ENCODE measurements at places on chromosomes 12 and 14.
A peak's percentile ranks its signal among the peaks of the same experiment; 100 is the strongest.

GRCh38 chr12:11767798-11768197 is 118.3 kb downstream of the ETV6 start:
- no peaks in the 10 kb centered on the region for H3K27me3 ChIP-seq
- H3K36me3 ChIP-seq, result no peaks in the 10 kb centered on the region
- no peak overlapping the region for H3K4me3 ChIP-seq
- H3K27ac ChIP-seq, result peak overlapping the region; percentile 82
- H3K4me1 ChIP-seq, result peaks cover 60% of the 10 kb centered on the region
- DNase-seq, result no peak

GRCh38 chr14:80809663-80810062 is 131.9 kb downstream of the CEP128 start:
- no peak overlapping the region for H3K27ac ChIP-seq
- H3K4me1 ChIP-seq, result no peaks in the 10 kb centered on the region
- H3K27me3 ChIP-seq, result no peaks in the 10 kb centered on the region
- no peak overlapping the region for H3K4me3 ChIP-seq
- no peaks in the 10 kb centered on the region for H3K36me3 ChIP-seq

- H3K4me3 ChIP-seq, result no peak overlapping the region
- H3K27me3 ChIP-seq, result no peaks in the 10 kb centered on the region
- H3K36me3 ChIP-seq, result no peaks in the 10 kb centered on the region
- H3K4me1 ChIP-seq, result peaks cover 62% of the 10 kb centered on the region
Measured at GRCh38 chr12:68613209-68613904, 2.7 kb downstream of the RAP1B start.

GRCh38 chr14:93969082-93969828 is 7.1 kb downstream of the ASB2 start:
- peak overlapping the region; percentile 92 for H3K27ac ChIP-seq
- no peaks in the 10 kb centered on the region for H3K27me3 ChIP-seq
- H3K4me1 ChIP-seq, result peaks cover 93% of the 10 kb centered on the region
- no peaks in the 10 kb centered on the region for H3K36me3 ChIP-seq
- H3K4me3 ChIP-seq, result no peak overlapping the region

GRCh38 chr14:68843471-68844209 is 50.8 kb upstream of the ZFP36L1 start:
- no peaks in the 10 kb centered on the region for H3K27me3 ChIP-seq
- H3K4me1 ChIP-seq, result peaks cover 5% of the 10 kb centered on the region
- peak; percentile 75 for DNase-seq
- no peak overlapping the region for H3K4me3 ChIP-seq
- H3K27ac ChIP-seq, result no peak overlapping the region

- H3K4me3 ChIP-seq, result no peak overlapping the region
- no peak for DNase-seq
- H3K27me3 ChIP-seq, result peaks cover 4% of the 10 kb centered on the region
- H3K27ac ChIP-seq, result no peak overlapping the region
- H3K36me3 ChIP-seq, result no peaks in the 10 kb centered on the region
Measured at GRCh38 chr14:95901054-95901453, 24.4 kb downstream of the TUNAR start.

GRCh38 chr14:51849097-51849496 is 11.3 kb upstream of the GNG2 start:
- H3K27me3 ChIP-seq, result no peaks in the 10 kb centered on the region
- H3K4me1 ChIP-seq, result peaks cover 2% of the 10 kb centered on the region
- H3K4me3 ChIP-seq, result no peak overlapping the region

GRCh38 chr12:120534703-120535655 is 823 bp downstream of the RNF10 start:
- no peaks in the 10 kb centered on the region for H3K36me3 ChIP-seq
- peak overlapping the region; percentile 94 for H3K4me3 ChIP-seq
- no peaks in the 10 kb centered on the region for H3K27me3 ChIP-seq

DNA sequence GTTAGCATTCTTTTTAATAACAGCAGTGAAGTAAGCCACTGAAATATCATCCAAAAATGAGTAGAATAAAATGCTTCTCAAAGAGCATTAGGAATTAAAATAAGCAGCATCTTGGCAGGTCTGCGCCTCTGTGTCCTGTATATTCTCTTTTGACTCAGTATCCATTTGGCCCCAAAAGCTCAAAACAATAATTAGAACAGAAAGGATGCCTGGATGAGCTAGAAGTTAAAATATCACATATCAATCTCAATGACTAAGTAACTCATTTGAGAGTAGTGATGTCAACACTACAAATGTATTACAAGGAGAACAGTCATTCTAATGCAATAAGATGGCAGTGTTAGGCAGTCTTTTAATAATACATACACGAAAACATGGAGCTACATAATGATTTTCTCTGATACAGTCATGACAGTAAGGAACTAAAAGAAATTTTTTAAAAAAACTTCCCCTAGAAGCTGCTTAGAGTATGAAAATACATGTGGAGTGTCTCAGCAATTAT is 160.9 kb upstream of the ABCD2 start:
- DNase-seq, result no peak
- H3K4me1 ChIP-seq, result no peaks in the 10 kb centered on the region
- H3K36me3 ChIP-seq, result no peaks in the 10 kb centered on the region
- no peak overlapping the region for H3K4me3 ChIP-seq
- H3K27ac ChIP-seq, result no peak overlapping the region
- H3K27me3 ChIP-seq, result no peaks in the 10 kb centered on the region

GRCh38 chr14:59116984-59117415 is 71.5 kb upstream of the DAAM1 start:
- H3K27ac ChIP-seq, result no peak overlapping the region
- no peaks in the 10 kb centered on the region for H3K4me1 ChIP-seq
- DNase-seq, result no peak
- H3K4me3 ChIP-seq, result no peak overlapping the region
- no peaks in the 10 kb centered on the region for H3K36me3 ChIP-seq
- H3K27me3 ChIP-seq, result no peaks in the 10 kb centered on the region

DNA sequence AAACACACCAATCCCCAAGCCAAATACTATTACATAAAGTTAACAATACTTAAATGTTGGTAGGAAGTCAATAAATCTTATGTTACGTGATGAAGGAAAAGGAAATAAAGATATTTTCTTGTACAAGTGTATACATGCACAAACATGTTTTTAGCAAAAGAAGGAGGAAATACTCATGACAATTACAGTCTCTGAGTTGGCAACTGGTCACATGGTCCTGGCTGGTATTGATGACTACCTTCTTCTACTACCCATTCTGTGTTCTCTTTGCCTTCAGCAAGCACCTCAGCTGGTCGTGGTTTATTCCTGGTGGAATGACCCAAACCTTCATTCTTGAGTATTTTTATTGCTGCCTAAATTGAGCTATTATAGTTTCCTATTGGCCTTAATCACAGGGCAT is 84.8 kb downstream of the PLBD1 start:
- no peaks in the 10 kb centered on the region for H3K4me1 ChIP-seq
- no peak overlapping the region for H3K4me3 ChIP-seq
- H3K27ac ChIP-seq, result no peak overlapping the region

GRCh38 chr12:92556141-92556540 is 146.6 kb upstream of the PLEKHG7 start:
- H3K4me1 ChIP-seq, result peaks cover 73% of the 10 kb centered on the region
- no peak overlapping the region for H3K4me3 ChIP-seq
- H3K36me3 ChIP-seq, result no peaks in the 10 kb centered on the region
- no peaks in the 10 kb centered on the region for H3K27me3 ChIP-seq

DNA sequence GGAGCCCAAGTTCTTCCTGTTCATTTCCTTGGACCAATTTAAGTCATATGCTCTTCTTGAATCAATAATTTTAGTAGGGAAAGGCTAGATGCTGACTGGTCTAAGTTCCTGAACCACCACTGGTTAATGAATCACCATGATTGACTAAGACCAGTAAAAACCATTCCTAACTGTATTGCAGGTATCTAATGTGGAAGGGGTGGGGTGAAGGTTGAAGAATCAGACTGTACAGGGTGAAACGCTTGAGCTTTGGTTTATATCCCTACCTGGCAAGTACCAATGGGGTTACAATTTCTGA is 100.1 kb downstream of the DYRK2 start:
- H3K27me3 ChIP-seq, result no peaks in the 10 kb centered on the region
- no peak for DNase-seq
- no peaks in the 10 kb centered on the region for H3K36me3 ChIP-seq
- H3K27ac ChIP-seq, result no peak overlapping the region
- H3K4me1 ChIP-seq, result no peaks in the 10 kb centered on the region
- no peak overlapping the region for H3K4me3 ChIP-seq

DNA sequence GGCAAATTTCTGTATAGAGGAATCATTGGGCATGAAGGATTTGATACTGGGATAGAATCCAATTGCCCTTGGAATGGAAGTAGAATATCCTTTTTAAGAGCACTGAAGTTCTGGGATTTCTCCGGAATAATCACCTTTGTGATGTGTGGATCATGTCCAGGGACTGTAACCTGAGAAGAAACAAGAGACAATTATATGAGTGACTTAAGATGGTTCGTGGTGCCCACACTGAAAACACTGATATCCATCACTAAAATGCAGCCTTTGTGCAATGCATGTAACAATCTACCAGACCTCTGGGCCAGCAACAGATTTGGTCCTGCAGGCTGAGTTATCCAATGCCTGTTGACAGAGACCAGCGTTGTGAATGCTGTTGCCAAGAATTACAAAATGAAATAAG is 48.5 kb downstream of the MDM2 start:
- no peaks in the 10 kb centered on the region for H3K27me3 ChIP-seq
- DNase-seq, result no peak
- no peaks in the 10 kb centered on the region for H3K4me1 ChIP-seq
- no peak overlapping the region for H3K4me3 ChIP-seq
- no peak overlapping the region for H3K27ac ChIP-seq

GRCh38 chr12:92745856-92746550 is 43.2 kb downstream of the PLEKHG7 start:
- H3K36me3 ChIP-seq, result no peaks in the 10 kb centered on the region
- no peaks in the 10 kb centered on the region for H3K4me1 ChIP-seq
- H3K27me3 ChIP-seq, result no peaks in the 10 kb centered on the region
- peak overlapping the region; percentile 14 for H3K27ac ChIP-seq

DNA sequence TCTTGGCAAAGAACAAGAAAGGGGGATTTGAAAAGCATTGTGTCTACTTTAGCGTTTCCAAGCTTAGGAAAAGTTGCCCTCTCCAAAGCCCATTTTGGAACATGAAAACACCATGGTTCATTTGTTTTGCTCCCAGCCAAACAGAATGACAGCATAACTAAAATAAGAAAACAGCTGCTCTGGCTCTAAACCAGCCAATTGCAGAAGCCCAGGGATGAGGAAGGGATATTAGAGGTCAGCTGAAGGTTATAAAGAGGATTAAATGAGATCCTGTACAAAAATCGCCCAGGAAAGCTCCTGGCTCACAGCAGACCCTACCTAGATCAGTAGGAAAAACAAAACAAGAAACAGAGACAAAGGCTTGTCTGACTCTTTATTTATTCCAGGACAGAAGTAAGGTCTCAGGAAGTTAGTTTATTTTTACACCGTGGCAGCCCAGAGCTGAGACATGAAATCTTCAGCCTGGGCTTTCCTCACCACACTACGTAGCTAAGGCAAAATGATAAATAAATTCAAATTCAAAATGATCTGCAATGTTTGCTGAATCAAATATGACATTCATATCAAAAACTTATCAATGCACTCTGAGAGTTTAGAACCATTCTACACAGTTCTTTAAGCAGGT is 25.9 kb downstream of the SPX start:
- no peaks in the 10 kb centered on the region for H3K36me3 ChIP-seq
- H3K4me3 ChIP-seq, result no peak overlapping the region
- H3K27me3 ChIP-seq, result no peaks in the 10 kb centered on the region
- H3K4me1 ChIP-seq, result peaks cover 14% of the 10 kb centered on the region
- DNase-seq, result peak; percentile 32

DNA sequence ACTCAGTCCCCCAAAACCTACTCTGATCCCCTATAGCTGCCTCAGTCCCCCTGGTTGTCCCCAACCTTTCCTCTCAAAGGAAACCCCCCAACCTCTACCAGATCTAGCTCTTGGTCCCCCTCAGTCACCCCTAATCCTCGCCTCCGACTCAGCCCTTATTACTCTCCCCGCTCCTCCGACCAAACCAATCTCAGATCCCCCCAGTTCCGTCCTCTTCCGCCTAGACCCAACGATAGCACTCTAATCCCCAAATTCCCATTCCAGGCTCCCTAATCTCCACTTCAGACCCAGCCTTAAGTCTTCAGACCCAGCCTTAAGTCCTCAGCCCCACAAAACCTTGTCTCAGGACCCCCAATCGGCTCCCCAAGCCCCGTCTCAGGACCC is 612 bp downstream of the VPS37B start:
- no peak for DNase-seq
- H3K4me3 ChIP-seq, result peak overlapping the region; percentile 85
- peak overlapping the region; percentile 58 for H3K27ac ChIP-seq
- H3K27me3 ChIP-seq, result no peaks in the 10 kb centered on the region
- H3K4me1 ChIP-seq, result peaks cover 18% of the 10 kb centered on the region

- H3K27ac ChIP-seq, result no peak overlapping the region
- no peak overlapping the region for H3K4me3 ChIP-seq
- no peak for DNase-seq
Measured at GRCh38 chr12:51672334-51672733, 81.3 kb downstream of the SCN8A start.

DNA sequence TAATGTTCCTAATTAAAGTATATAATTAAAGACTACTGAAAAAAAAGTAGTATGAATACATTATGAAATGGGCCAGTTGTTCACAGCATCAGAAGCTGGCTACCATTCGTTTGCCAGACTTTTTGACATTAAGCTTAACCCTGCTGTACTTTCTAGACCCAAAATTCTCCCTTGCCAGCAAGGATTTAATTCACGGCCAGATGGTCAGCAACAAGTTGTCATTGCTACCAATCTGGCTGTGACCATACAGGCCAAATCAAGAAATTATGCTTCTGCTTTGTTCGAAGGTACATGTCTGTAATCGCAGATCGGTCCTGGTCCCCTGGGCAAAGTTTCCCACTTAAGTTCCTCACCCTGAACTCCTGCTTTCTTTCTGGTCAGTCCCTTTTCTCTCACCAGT is 217.7 kb upstream of the ATXN7L3B start:
- H3K4me3 ChIP-seq, result no peak overlapping the region
- H3K36me3 ChIP-seq, result no peaks in the 10 kb centered on the region
- DNase-seq, result no peak

DNA sequence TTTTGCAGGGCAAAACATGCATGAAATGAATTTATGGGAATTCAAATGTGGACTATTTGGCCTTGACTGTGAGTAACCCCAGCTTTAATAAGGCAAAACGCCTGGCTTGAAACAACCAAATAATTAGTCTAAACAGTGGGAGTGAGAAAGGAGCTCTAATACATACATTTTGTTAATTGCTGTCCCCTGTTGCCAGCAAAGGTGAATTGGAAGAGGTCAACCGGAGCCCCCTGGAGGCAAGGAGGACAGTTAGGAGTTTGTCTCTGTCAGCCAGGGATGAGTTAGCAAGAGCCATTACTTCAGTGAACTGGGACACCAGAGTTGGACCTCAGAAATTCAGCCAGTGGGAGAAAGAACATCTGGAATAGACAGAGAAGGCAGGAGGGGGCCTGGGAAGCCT is 17.4 kb downstream of the KRT76 start:
- no peak overlapping the region for H3K4me3 ChIP-seq
- no peaks in the 10 kb centered on the region for H3K36me3 ChIP-seq
- no peak overlapping the region for H3K27ac ChIP-seq
- H3K27me3 ChIP-seq, result peaks cover 6% of the 10 kb centered on the region
- DNase-seq, result no peak
- H3K4me1 ChIP-seq, result no peaks in the 10 kb centered on the region

DNA sequence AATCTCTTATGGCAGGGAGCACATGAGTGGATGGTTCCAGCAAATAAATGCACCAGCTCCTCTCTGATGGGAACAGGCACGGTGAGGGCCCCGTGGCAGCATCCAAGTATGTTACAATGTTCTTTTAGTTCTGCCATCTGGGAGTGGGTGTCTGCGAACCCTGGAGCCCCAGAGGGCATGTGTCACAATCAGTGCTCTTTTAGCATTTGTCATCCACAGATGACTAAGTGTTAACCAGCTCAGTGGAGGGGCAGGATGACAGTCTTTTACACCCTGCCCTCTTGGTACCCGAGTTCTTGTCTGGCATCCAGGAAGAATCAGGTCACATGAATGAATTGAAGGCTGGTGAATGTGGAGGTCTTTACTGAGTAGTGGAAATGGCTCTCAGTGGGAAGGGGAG is 560.4 kb upstream of the FLRT2 start:
- H3K27ac ChIP-seq, result no peak overlapping the region
- DNase-seq, result no peak
- H3K27me3 ChIP-seq, result no peaks in the 10 kb centered on the region
- H3K36me3 ChIP-seq, result no peaks in the 10 kb centered on the region
